Thoracic aorta (tissue), 2 donors: ENCODE measurements at places on chromosomes 1 and 21. TPM values are rescaled to one million over a fixed set of nuclear protein-coding genes. Genes with fewer than 3 reads are reported as not detected.
A peak's percentile ranks its signal among the peaks of the same experiment; 100 is the strongest.

- no peak for DNase-seq
Measured at GRCh38 chr1:217661407-217661806, 30.3 kb downstream of the SPATA17 start.

The CD1E gene
- total RNA-seq: not detected

The KRTAP13-2 gene
- total RNA-seq: not detected

- DNase-seq: no peak
Measured at GRCh38 chr1:202843081-202843480, 32.3 kb downstream of the PCAT6 start.

DNA sequence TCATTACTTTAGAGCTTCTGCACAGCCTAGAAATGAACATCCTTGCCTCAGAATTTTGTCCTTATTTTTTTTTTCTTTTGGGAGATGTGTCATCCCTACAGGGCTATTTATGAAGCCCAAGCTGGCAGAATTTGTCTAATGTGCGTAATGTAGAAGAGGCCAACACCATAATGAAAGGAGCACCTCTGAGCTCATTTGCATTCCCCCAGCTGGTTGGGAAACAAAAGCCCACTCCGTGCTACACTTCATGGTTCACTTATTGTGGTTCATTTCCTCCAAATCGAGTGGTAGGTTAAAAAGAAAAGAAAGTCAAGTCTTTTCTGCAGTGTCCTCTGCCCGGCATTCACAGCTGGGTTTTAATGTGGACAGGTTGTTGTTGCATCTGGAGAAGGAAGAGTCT lies 73.5 kb downstream of the KAZN start:
- no peak for DNase-seq

The CA6 gene
- not detected for total RNA-seq

The TEX38 gene
- not detected for total RNA-seq

The EDARADD gene
- not detected for total RNA-seq

The ASAP3 gene
- total RNA-seq: 50.4 TPM

The VASH2 gene
- 0.42 TPM for total RNA-seq

The NBPF4 gene
- total RNA-seq: not detected

- DNase-seq: no peak
Measured at GRCh38 chr1:218679391-218679790, 334.3 kb downstream of the TGFB2 start.

The SLAMF9 gene
- not detected for total RNA-seq

DNA sequence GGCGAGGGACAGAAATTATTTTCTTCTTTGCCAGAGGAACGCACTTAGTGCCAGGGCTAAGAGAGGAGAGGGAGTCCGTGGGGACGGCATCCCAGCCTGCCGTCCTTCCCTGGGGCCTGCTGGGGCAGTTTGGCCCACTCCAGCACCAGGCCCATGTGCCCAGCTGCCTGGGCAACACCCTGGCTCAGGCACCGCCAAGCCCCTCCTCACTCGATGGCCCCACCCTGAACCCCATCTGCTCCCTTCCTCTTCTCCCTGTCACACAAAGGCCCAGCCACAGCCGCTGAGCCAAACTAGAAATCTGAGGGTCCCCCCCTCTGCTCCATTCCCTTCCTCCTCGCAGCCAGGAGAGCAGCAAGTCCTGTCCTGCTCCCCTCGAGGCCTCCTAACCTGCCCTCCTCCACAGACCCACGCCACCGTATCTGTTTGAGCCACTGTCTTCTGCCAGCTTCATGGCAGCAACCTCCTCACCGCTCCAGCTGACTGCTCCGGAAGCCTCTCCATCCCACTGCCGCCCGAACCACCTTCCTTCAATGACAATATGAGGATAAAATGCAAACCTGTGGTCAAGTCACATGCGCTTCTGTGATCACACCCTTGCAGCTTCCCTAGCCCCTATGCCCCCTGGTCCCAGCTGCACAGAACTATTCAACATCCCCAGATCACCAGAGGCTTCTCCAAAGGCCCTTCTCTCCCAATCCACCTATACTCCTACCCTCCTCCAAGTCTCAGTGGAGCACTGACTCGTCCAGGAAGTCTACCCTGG lies 8.4 kb upstream of the TNNI1 start:
- no peak for DNase-seq

- no peak for DNase-seq
Measured at GRCh38 chr1:8166406-8166805, 140.3 kb upstream of the ERRFI1 start.

- no peak for DNase-seq
Measured at GRCh38 chr1:239918634-239919033, 173.0 kb upstream of the FMN2 start.

The SH3BGR gene
- 24.9 TPM for total RNA-seq

- DNase-seq: no peak
Measured at GRCh38 chr1:246161626-246162025, 345.5 kb downstream of the SMYD3 start.

The HCN3 gene
- 1.9 TPM for total RNA-seq

The NPR1 gene
- 279 TPM for total RNA-seq

The MAP3K21 gene
- 0.14 TPM for total RNA-seq

DNA sequence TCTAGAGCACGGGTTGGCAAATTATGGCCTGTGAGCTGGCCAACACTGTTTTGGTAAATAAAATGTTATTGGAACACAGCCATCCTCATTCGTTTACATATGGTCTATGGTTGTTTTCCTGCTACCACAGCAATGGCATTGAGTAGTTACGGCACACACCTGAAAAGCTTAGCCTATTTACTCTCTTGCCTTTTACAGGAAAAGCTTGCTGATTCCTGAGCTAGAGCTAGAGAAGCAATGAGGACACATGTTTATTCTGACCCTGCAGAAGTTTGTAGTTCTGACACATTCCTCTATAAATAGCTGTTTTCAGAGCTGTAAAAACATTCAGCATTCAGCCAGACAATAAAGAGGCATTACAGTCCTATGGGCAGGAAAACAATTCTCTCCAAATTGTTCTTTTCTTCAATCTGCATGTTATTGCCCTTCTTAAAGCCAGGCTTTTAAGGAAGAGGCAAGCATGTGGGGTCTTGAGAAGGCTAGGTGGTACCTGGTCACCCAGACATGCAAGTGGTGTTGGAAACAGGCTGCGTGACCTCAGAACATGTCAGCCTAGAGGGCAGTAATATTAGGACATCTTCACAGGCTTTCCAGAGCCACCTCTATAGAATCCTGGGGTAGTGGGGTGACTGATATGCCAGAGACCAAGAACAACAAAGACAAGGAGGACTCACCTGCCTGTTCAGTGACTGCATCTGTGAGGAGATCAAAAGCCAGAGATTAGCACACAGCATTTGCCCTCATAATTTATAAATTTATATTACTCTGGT lies 1.6 kb downstream of the FCRL2 start:
- no peak for DNase-seq

The SLC45A1 gene
- 6.0 TPM for total RNA-seq

The TMEM201 gene
- total RNA-seq: 11.2 TPM

GRCh38 chr1:37475380-37476086 lies 1.2 kb downstream of the ZC3H12A start:
- DNase-seq: no peak

The GPR61 gene
- total RNA-seq: not detected

The CREB3L4 gene
- 11.1 TPM for total RNA-seq

The PAPPA2 gene
- total RNA-seq: 1.1 TPM

GRCh38 chr1:200916152-200916551 lies 21.5 kb downstream of the INAVA start:
- no peak for DNase-seq

DNA sequence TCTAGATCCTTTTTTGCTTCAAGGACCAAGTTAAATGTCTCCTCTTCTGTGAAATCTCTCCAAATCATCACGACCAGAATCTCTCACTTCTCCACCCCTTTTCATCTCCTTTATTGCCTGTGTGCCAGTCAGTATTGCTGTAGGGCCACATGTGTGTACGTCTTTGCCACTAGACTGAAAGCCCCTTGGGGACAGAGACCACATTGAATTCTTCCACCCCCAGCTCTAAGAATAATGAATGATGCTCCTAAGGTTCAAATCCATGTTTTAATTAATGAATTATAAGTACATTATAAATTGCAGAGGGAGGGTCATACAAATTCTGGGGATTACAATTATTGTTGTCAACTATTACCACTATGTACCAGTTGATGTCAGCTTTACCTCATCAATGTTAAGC lies 343.8 kb downstream of the USP25 start:
- DNase-seq: no peak

The RGS7 gene
- not detected for total RNA-seq

- peak; percentile 19 for DNase-seq
Measured at GRCh38 chr1:35202048-35202719, 9.2 kb upstream of the SFPQ start.

GRCh38 chr1:180923887-180924286 lies 11.2 kb downstream of the KIAA1614 start:
- no peak for DNase-seq

The HAX1 gene
- 91.4 TPM for total RNA-seq

DNA sequence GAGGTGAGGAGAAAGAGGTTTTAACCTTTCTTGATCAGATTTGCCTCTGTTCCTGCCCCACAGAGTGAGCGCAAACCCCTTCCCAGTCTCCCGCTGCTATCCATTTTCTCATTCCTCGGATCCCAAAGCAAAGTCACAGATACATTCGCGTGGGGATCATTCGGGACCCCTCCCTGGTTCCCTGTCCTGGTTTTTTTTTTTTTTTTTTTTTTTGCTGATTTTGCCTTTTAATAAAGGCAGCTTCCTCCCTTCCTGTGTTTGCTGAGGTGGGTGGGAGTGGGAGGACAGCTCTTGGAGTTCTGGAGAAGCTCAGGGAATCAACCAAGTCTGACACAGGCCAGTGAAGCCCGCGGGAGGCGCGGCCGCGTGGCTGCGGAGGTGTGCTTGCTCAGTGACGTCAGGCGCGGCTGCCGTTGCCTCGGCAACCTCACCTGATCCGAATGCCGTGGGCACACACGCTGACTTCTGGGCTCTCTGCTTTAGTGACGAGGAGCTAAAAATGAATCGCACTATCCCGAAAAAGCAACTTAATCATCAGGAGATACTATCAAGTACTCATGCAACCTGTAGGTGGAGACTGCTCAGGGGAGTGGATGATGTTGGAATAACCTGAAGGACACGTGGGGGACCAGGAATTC lies 106.4 kb downstream of the TBX19 start:
- no peak for DNase-seq

- no peak for DNase-seq
Measured at GRCh38 chr1:75625795-75626194, 14.9 kb upstream of the SLC44A5 start.

GRCh38 chr1:40401473-40402201 lies 28.1 kb downstream of the SMAP2 start:
- DNase-seq: no peak

DNA sequence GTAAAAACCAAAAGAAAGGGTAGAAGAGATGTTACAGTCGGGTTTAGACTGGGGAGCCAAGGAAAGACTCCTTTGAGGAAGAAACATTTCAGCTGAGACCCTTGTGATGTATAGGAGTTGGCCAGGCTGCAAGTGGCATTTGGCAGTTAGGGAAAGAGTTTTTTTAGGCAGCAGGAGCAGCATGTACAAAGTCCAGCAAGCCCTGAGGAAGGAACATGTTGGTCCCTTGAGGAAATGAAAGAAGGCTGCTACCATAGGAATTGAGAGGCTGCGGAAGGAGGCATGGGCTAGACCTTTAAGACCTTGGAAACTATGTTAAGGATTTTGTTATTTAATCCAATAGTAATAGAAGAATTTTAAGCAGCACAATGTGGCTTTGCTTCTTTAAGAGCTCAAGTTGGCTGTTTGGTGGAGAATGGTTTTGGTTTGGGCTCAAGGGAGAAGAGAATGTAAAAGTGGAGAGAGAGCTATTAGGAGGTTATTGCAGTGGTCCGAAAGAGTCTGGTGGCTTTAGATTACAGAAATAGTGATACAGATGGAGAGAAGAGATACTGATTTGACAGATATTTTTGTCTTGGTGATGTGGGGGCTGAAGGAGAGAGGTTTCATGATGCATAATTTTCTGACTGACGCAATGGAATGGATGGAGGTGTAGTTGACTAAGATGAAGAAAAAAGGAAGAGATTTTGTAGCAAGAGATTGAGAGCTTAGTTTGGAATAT lies 26.6 kb downstream of the SMAP2 start:
- no peak for DNase-seq

DNA sequence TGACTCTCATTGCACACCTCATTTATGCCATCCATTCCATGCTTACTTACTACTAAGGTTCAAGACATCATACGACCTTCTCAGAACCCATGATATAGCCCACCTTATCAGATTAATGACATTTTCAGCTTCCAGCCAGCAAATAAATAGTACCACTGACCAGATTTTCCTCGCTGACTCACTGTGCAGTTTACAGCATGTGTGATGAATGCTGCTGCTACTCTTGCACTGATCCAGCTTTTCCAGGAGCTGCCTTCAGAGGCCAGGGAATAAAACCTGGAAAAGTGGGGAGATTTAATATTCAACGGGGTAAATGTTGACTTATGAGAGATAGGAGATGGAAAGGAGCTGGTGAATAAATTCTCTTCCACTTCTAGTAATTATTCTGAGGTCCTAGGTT lies 247.1 kb downstream of the COL11A1 start:
- DNase-seq: no peak

- no peak for DNase-seq
Measured at GRCh38 chr1:154344977-154345837, 19.9 kb downstream of the ATP8B2 start.

The DENND2D gene
- total RNA-seq: 19.8 TPM

DNA sequence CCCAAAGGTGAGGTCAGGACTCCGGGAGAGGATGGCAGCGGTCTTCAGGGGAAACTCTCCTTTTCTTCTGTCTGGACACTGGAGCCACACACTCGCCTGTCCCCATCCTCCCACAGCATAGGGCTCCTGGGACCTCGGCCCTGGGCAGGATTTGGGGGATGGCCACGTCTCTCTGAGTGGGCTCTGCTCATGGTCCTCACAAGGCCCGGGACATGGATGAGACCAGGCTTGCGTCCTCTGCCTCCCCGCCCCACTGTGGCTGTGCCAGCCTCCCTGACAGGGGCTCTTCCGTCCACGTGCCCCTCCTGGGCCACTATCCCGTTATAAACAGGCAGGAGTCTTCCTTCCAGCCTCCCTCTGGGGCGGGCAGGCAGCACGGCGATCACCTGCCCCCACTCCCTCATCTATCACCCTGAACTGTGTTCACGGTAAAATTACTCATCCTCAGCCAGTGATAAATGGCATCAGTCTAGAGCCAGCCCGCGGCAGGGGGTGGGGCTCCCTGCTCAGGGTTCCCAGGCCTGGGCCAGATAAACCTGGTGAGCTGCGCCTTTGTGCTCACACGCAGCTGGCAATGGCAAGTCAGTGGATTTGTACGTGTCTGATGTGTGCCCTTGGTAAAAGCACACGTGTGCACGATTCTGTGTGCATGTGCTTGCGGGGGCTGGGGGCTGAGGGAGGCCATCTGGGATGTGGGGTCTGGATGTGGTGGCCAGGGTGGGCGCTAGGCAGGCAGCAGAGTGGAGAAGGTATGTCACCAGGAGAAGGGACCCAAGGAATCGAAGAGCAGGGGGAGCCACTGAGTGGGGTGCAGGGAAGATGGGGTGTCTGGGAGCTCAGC lies 12.6 kb upstream of the SAMD11 start:
- no peak for DNase-seq

- no peak for DNase-seq
Measured at GRCh38 chr1:156980551-156980950, 60.1 kb downstream of the LRRC71 start.

GRCh38 chr21:46552274-46552673 lies 52.6 kb downstream of the S100B start:
- DNase-seq: no peak

The LMX1A gene
- 0.68 TPM for total RNA-seq
